ENCODE measurements at places on chromosomes 2 and 18.

DNA sequence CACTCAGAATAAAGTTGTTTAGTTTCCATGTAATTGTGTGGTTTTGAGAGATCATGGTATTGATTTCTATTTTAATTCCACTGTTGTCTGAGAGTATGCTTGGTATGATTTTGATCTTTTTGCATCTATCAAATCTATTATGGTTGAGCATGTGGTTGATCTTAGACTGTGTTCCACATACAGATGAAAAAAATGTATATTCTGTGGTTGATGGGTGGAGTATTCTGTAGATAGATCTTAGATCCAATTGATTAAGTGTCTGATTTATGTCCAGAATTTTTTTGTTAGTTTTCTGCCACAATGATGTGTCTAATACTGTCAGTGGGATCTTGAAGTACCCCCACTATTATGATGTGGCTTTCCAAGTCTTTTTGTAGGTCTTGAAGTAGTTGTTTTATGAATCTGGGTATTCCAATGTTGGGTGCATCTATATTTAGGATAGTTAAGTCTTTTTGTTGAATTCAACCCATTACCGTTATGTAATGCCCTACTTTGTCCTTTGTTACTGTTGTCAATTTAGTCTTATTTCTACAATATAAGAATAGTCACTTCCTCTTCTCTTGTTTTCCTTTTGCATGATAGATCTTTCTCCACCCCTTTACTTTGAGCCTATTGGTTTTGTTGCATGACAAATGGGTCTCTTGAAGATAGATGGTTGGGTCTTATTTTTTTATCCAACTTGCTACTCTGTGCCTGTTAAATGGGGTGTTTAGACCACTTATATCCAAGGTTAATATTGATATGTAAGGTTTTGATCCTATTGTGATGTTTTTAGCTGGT is 101.8 kb downstream of the TRABD2A start:
- no peak for DNase-seq

GRCh38 chr2:11004199-11004598 is 92.5 kb downstream of the KCNF1 start:
- no peak for DNase-seq

GRCh38 chr2:113894156-113894743 is 4.4 kb downstream of the ACTR3 start:
- DNase-seq = no peak

- no peak for DNase-seq
Observed at GRCh38 chr2:6372317-6372901, 493.3 kb downstream of the CMPK2 start.

DNA sequence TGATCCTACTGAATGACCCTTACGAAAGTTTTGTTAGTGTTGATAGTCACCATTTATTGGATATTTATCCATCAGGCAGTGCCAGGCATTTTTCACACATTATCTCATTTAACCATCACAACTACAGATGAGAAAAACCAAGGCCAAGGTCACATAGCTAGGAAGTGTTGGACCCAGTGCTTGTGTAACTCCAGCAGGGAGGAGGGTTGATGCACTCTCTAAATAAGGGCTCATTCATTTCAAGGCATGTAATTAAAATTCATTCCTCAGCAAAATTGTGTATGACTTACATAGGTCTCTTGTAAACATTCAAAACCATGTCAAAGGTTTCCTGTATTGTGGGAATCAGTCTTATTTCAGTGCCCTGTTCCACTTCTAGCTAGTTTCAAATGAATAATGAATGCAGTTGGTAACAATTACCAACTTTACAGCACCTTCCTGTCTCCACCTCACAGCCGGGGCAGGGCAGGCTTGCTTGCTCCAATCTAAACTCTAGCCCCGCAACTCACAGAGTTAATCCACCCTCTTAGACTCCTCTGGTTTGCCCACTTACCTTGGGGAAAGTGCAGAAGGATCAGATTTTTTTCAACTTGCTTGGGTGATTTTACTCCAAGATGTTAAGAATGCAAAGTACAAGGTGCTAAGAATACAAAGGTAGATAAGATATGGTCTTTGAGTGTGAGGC is 5.8 kb upstream of the MAPRE3 start:
- DNase-seq = no peak

GRCh38 chr18:69935319-69936190 is 12.1 kb downstream of the CD226 start:
- DNase-seq = peak; percentile 64

- DNase-seq = no peak
Observed at GRCh38 chr18:22219568-22220355, 50.4 kb downstream of the GATA6 start.

GRCh38 chr2:164314148-164314547 is 307.1 kb downstream of the GRB14 start:
- DNase-seq = no peak
